ENCODE measurements at places on chromosomes 1 and 21.

- DNase-seq, result no peak
Measured at GRCh38 chr1:177130451-177130945, 34.0 kb downstream of the ASTN1 start.

- no peak for DNase-seq
Measured at GRCh38 chr1:213179784-213180183, 128.7 kb downstream of the RPS6KC1 start.

DNA sequence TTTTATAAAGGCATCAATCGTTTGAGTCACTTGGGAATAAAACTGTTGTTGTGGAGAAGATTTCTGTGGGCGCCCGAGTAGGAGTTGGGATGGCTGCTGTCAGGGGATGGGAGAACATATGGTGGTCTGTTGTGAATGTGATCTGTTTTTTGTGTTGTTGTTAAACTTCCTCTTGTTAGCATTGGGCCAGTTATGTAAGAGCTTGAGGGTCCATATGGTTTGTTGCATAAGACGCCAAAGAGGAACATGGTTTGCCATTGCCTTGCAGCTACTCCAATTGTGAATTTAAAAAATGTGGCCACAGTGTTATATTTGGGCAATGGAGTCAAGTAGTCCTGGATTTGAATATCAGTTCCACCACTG, 136.1 kb upstream of the JUN start:
- DNase-seq, result no peak

DNA sequence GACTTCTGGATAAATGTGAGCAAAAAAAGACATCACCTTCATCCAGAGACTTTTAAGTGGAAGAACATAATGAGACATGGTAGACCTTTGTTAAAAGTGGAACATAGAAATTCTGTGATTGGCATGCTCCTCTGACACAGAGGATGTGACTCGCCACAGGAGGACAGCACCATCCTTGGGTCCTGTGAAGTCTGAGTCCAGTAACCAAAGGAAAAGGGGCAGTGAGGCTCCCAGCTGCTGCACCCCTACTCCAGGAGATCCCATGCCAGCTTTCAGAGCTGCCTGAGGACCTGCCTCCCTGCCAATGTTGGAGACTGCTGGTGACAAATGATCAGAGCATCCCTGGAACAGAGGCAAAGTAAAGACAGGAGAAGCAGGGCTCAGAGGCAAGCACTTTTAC, 136.2 kb downstream of the BRINP2 start:
- no peak for DNase-seq
